ENCODE measurements at places on chromosomes 3 and 15.
A peak's percentile ranks its signal among the peaks of the same experiment; 100 is the strongest.

DNA sequence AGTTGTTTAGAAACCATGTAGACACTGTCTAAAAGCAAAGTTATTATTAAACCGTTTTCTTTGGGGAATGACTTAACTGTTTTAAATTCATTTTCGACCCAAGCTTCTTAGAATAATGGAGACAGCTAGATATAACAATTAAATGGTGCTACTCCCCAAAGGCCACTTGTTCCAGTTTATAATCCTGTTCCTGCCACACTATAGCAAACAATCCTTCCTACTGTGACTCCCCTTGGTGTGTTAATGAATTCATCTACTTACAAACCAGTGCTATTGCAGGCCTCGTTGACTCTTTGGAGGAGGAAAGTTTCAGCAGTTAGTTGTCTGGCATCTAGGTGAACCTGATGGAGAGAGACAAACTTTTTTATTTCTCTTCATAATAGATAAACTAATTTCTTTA lies 25.2 kb upstream of the CLSTN2 start:
- no peak for DNase-seq

- DNase-seq, result no peak
Measured at GRCh38 chr15:100531823-100532327, 3.1 kb upstream of the CERS3 start.

DNA sequence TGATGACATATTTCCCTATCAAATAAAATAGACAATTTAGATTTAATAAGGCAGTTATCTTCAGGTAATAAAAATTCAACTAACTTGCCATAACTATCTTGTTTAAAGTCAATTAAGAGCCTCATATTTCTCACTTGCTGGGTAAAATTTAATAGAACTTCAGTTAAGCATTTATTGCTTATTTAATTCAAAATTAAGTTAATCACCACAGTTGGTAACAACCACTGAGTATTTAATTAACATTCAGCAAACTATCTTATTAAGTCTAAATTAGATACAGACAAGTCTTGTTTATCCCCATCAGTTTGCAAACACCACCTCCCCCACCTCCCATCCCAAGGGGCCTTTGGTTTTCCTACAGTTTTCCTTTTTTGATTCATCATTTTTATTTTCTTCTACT lies 14.7 kb downstream of the LPP start:
- no peak for DNase-seq

DNA sequence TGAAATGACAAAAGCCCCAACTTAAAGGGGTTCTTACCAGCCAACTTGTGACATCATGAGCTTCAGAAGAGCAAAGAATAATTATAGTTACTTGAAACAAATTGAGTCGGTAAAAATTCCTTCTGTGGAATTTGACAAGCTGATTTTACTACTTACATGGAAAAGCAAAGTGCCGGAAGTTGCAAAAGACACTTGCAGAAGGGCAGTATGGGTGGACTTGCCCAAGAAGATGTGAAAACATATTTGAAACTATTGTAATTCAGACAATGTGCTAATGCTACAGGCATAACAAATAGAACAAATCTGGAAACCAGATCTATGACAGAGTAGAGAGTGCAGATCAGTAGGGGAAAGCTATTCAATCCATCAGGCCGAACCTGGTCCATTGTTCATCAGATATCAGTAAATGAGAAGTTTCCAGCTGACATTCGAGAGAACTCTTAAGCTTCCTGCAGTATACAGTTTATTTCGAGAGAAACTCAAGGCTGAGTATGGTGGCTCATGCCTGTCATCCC lies 2.5 kb upstream of the KIF7 start:
- DNase-seq, result no peak

DNA sequence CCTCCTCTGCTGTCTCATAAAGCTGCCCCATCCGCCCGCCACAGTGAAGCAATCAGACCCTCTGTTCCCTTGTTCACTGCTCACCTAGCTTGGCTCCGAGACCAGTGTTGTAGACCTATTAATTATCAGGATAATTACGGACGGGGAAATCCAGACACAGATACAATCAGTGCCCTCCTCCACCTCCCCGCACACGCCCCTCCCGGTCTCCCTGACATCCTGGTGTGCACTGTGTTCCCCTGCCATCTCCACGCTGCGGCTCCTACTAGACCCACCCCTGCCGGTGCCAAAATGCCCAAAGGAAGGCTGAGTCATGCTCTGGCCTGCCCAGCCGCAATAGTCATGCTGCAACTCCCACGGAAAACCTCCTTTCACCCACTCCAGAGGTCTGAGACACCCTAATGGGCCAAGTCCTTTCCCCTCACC lies 277.3 kb upstream of the TLE3 start:
- DNase-seq, result peak; percentile 97

- no peak for DNase-seq
Measured at GRCh38 chr15:52772766-52773165, 17.4 kb downstream of the ONECUT1 start.

GRCh38 chr3:113275583-113275928 lies 64.2 kb downstream of the BOC start:
- DNase-seq, result no peak

DNA sequence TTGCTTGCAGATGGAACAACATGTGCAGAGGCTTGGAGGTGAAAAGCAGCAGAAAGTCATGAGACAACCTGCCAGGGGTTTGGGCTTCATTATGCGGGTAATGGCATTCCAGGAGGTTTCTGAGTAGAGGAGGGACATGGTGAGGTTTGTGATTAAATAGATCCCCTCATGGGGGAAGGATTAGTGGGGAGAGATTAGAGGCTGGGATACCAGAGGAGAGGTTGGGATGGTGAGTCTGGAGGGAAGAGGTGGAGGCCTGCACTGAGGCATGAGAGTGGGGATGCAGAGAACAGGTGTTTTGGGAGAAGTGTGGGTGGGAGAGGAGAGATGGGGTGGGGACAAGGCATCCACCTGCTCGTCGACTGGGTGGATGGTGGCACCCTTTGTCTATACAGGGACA lies 6.8 kb upstream of the IQSEC1 start:
- DNase-seq, result no peak

GRCh38 chr3:182405759-182406158 lies 387.5 kb upstream of the ATP11B start:
- no peak for DNase-seq

DNA sequence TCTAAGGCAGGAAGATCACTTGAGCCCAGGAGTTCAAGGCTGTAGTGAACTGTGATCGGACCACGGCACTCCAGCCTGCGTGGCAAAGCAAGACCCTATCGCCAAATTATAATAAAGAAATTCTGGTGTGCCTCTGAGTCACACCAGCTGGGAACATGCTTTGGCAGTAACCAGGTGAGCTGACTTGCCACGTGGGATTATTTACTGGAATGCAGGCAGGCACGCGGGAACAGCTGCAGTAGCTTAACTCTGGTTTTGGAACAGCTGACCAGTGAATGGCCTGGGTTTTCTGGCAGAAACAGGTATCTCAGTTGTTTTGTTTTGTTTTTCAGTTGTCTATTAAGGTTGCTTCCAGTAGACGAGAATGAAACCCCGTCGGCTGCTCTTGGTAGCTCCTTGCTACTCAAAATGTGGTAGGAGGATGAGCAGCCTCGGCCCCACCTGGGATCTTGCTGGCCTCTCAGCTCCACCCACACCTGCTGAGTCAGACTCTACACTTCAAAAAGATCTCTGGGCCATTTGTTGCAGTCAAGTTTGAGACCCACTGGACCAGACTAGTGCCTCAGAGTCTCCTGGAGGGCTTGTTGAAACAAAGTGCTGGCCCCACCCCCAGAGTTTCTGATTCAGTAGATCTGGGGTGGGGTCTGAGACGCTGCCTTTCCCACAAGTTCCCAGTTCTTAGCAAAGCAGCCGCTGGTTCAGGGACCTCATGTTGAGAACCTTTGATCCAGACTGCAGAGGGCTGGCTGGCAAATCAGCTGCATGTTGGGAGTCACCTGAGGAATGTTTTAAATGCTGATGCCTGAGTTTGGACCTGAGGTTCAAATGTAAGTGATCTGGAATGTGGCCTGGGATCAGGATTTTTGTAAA lies 26.6 kb downstream of the IDH2 start:
- no peak for DNase-seq

Data from NCI-H1105 treated with DMSO at 0.1 percent for 48 hours (cell line).